SIG-M5 (cell line): ENCODE measurements at places on chromosomes 1 and 21.

DNA sequence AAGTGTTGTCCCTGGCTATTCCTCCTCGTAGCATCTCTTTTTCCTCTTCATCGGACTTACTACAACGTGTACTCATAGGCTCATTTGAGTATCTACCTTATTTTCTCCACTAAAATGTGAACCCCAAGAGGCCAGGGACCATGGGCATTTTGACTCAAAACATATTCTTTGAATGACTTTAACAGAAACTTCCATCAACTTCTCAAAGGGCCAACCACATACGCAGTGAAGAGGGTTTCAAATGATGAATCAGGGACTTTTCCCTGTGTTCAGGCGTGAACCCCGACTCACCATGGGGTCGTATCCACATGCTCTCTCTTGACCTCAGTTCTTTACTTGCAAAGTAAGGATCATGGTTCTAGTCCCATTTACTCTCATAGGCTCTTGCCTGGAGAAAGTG is 20.2 kb upstream of the GPR137B start:
- DNase-seq = no peak

GRCh38 chr1:162191396-162192305 is 122.2 kb downstream of the NOS1AP start:
- no peak for DNase-seq

DNA sequence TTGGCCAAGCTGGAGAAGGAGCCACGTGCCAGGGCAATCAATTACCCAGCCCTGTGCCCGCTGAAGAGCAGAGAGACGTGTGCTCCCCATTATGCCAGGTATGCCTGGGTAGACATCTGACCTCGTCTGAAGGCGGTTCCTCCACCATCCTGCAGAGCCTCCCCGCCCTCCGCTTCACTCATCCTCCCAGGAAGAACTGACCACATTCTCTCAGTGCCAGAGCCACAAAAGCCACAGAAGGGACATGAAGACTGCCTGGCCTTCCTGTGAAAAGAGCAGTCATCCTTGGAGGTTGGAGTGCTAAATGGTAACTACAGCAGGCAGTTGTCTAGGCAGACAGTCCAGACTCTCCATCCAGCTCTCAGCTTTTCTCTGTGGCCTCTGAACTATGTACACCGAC is 12.0 kb downstream of the SYT2 start:
- DNase-seq = no peak

DNA sequence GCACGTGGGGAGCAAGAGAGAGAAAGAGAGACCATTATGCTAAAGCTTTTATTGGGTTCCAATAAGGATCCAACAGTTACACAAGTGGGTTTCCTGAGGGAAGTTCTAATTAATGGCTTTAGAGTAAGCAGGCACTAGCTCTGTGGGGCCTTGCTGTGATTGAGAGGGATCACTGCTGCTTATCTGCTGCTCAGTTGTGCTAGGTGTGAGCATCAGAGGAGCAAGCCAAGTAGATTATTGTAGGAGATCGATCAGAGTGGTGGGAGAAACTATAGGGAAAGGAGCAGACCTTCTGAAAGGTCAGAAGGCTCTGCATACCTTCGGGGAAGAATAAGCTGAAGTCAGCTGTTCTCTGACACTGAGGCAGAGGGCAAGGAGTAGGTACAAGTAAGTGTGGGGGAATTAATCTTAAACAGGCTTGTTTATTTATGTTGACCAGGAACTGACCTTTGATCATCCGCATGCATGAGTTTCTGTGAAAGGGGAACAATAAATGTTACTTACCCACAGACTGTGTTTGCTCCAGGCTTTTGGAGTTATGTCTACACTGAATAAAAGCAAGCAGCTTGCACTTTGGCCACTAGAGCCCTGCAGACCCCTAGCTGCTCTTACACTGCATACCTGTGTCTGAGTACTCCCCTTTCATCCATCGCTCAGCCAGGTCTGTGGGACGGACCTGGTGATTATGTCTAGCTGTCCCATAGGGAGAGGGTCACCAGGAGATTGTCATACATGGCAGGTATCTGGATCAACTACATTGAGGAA is 89.7 kb downstream of the TNNI3K start:
- no peak for DNase-seq

- DNase-seq = no peak
Observed at GRCh38 chr1:169970114-169970513, 76.4 kb upstream of the SCYL3 start.

GRCh38 chr1:17597651-17598050 is 58.2 kb downstream of the ARHGEF10L start:
- no peak for DNase-seq

DNA sequence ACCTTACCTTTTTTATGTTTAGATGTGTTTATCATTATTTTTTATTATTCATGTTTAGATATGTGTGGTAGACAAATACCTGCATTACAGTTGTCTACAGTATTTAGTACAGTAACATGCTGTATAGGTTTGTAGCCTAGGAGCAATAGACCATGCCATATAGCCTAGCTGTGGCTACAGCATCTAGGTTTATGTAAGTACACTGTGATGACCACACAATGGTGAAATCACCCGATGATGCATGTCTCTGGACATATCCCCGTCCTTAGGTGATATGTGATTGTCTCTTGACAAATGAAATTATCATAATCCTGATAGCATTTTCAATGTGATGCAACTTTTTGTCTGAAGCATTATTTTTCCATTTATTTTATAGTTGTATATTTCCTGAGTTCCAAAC is 121.2 kb downstream of the DISP1 start:
- DNase-seq = no peak

GRCh38 chr1:42006836-42007235 is 88.1 kb upstream of the HIVEP3 start:
- no peak for DNase-seq

DNA sequence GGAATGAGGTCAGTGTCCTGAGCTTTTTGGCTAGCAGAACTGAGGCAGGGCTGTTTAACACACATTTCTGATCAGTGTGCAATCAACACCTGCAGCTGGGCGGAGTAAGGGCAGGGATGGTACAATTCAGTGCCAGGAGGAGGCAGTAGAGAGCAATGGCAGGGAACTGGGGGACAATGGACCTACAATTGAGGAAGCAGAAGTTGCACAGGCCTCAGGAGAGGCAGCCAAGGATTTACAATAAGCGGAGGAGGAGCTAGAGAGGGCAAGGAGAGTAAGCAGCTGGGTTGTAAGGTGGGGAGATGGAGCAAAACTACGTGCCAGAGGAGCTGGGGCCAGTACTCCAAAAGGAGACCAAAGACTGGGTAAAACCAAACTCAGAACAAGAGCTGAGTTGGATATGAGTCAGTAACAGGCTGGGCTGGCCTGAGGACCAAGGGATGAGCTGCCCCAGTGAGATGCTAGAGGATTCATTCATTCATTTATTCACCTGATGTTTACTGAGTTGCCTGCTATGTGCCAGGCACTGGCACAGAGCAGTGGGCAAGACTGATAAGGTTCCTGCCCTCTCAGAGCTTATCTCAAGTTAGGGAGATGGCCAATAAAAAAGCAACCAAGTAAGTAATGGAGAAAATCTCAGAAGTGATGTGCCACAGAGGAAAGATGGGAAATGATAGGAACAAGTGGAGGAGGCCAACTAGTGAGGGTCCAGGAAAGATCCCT is 10.4 kb upstream of the GALE start:
- DNase-seq = peak; percentile 75

DNA sequence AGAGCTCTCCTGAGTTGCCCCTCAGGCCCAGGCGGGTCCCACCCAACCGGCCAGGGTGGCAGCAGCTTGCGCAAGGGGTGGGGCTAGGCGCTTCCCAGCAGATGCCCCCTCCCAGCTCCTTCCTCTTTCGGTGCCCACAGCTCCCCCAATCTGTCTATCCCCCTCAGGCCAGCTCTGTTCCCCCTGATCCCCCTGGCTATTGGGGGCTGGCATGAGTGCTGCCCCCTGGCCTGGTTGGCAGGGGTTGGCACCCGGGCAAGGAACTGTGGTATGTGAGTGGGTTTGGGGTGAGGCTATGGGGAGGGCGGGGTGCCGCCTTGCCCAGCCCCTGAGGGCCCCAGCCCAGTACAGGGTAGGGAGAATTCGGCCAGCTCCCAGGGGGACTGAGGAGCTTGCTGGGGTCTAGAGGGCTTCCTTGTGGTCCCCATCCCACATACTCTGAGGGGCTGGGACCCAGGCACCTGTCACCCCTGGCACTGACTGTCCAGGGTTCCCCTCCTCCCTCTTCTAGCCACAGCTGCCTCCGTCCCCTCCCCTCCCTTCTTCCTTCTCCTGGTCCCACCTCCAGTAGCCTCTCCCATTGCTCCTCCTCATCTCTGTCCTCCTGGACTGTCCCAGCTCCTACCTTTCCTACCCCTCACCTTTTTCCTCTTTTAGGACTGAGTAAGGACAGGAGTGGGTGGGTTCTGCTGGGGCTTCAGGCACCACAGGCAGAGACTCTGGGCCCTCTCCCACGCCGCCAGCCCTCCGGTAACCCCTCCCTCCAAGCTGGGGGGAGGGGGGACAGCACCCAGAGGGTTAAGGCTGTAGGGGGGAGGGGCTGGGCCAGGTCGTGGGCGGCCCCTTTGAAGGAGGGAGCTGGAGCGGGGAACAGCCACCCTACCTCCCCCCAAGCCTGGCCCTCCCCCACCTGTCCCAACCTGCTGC is 5.7 kb downstream of the ZBTB7B start:
- no peak for DNase-seq

DNA sequence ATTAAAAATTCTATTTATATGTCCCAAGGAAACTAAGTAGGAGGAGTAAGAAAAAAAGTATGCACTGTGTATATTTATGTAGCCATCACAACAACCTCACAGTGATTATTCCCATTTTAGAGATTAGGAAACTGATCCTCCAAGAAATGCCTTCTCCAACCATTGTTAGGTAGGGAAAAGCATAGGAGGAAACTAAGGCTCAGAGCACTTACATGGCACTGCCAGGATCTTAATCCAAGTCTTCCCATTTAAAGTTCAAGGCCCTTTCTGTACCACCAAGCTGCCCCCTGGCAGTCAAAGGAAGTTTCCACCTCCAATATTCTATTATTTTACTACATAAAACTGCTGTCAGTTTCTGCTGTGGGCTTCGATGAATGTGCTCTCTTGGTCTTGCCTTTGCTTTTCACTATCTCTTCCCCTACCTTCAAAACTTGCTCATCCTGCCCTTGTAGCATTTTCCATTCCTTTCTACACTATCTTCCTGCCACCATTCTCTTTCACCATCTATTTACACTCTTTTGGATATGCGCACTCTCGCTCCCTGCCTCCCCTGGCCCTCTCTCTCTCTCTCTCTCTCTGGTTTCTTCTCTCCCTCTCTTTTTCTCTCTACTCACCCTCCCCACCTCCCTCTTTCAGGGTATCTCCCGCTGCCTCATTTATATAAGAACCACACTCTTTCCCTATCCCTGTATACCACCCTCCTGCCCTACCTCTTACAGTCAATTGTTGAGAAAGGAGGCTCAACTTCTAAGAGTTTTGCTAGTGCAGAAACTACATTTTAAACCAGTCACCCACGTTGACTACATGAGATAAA is 34.0 kb downstream of the PUM1 start:
- DNase-seq = no peak

GRCh38 chr1:244450597-244451538 is 841 bp downstream of the ADSS2 start:
- DNase-seq = no peak

DNA sequence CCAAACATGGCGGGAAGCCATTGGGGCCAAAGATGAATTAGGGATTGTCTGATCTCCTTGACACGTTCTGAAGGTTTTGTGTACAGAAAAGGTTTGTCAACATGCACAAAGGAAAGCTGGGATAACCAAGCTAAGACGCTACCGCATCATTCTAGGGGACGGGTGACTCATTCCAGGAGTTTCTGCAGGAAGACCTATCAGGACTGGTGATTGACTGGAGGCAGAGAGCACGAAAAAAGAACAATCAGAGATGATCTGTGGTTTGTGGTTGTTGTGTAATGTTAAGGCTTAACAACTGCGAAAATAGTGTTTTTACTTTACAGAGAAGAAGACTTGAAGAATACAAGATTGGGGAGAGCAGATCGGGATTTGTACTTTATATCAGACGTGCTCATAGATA is 22.2 kb upstream of the ERG start:
- no peak for DNase-seq
